ENCODE measurements at places on chromosomes 11 and 22.

GRCh38 chr11:39971938-39972337, 1487.5 kb downstream of the LRRC4C start:
- DNase-seq: no peak

DNA sequence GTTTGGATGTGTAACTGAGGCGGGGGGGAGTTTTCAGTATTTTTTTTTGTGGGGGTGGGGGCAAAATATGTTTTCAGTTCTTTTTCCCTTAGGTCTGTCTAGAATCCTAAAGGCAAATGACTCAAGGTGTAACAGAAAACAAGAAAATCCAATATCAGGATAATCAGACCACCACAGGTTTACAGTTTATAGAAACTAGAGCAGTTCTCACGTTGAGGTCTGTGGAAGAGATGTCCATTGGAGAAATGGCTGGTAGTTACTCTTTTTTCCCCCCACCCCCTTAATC, 2.3 kb downstream of the MALAT1 start:
- no peak for DNase-seq

DNA sequence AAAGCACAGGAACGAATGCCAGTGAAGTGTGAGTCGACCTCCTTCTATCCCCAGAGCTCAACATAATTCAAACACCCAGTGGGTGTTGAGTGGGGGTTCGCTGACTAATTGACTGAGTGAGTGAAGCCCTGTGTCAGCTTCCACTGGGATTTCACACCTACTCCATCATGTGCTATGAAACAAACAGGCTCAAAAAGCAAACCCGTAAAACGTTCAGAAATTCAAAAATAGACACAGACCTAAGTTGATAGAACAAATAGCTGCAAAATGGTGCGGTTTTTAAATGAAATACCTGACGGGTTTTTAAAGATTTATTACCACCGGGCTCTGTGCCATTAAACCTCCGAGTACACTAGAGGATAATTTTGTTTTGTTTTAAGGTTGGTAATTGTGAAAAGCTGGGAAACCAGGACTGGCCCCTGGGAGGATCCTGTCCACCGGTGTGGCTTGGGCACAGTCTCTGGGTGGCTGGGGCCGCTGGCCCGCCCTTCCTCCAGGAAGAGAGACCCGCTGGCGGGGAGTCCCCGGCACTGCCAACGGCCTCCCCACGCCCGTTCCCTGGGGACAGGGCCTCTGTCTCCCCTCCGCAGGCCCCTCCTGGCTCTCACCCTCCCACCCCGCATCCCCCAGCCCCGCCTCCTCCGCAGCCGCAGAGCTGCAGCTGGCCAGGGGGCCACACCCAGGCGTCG, 13.6 kb downstream of the KCNJ5 start:
- peak; percentile 80 for DNase-seq

DNA sequence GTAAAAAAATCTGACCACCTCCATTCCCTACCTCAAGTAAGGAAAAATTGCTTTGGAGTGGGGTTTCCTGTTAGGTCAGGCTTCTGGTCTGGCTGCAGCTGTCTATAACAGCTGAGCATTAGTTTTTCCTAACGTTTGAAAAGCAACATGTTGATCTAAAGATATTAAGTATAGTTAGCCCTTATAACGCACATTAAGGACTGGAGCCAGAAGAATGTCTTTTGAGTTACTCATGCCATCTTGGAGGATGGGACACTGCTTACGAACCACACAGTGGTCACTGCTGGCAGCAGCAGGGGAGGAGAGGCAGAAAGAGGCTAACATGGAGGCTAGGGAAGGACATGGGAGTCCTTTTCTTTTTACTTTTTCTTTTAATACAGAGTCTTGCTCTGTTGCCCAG, 44.1 kb upstream of the GDPD4 start:
- no peak for DNase-seq

- no peak for DNase-seq
These were observed 16.4 kb downstream of the SLN start for GRCh38 chr11:107695446-107695845.

- no peak for DNase-seq
These were observed 10.3 kb upstream of the RANBP1 start for GRCh38 chr22:20105456-20106204.

- no peak for DNase-seq
These were observed 9.8 kb upstream of the EIF3F start for GRCh38 chr11:7977232-7977917.

GRCh38 chr11:130431331-130431773, 2.9 kb upstream of the ADAMTS8 start:
- peak; percentile 58 for DNase-seq

- DNase-seq: no peak
These were observed 274.6 kb downstream of the BRD1 start for GRCh38 chr22:49553076-49553475.

GRCh38 chr11:128726458-128727139, 32.7 kb downstream of the FLI1 start:
- no peak for DNase-seq

DNA sequence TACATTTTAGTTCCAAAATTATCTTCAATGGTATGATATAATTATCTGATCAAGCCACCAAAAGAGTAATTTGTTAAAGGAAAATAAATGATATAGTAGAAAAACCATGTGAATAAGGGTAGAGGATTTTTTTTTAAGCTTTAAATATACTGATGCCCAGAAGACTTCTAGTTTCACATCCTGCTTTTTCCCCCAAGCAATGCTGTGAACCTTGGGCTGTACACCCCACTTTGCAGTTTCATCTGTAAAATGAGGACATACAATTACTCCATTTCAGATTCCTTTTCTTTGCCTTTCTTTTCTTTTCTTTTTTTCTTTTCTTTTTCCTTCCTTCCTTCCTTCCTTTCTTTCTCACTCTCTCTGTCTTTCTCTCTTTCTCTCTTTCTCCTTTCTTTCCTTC, 1125.4 kb downstream of the DLG2 start:
- no peak for DNase-seq

DNA sequence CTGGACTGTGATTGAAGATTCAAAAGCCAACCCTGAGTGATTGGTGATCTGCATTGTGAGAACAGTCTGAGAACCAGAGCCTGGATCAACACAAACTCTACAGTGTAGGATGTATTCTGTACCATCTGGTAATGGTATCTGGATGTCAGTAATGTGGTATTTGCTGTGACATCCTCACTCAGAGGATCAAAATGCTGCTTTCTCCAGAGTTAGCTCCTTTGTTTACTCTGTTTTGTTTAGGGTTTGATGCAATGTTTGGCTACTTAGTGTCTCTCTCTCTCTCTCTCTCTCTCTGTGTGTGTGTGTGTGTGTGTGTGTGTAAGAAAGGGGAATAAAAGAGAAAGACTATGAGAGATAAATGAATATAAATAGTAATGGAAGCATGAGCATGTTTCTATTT, 24.3 kb downstream of the CASP4 start:
- DNase-seq: no peak

GRCh38 chr11:71120471-71120896, 131.9 kb downstream of the SHANK2 start:
- DNase-seq: peak; percentile 10

DNA sequence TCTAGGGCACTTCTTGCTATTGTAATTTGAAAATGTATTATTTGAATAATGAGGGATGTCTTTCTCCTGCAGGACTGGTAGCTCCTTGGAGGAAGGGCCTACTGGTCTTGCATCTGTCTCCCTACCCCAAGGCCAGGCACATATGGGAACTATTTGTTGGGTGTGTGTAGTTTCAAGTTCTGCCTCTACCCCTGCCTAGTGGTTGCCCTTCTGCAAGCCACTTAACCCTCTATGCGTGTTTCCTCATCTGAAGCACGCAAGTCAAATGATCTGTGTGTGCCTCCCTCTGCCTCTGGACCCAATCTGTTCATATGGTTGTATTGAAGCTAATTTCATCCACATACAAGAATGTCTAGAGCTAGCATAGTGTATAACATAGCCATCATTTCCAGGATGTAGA, 67.0 kb downstream of the WNT11 start:
- no peak for DNase-seq

DNA sequence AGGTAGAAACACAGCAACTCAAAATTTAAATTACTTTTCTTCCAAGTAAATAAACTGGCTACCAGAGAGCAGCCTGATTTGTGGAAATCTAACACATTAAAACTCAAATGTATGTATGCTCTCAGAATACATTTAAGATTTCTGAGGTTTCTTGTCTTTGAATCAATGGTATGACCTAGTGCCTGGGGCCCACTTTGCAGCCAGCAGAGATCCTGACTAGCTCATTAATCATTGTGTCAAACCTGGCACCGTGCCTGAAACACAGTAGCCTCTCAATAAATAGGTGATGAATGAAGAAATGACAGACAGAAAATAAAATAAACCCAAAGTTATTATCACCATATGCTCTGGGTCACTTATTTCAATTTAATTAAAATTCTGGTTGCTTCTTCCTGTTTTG, 176.2 kb upstream of the FAT3 start:
- DNase-seq: peak; percentile 2

GRCh38 chr11:1372660-1373059, 17.1 kb upstream of the BRSK2 start:
- no peak for DNase-seq
